ENCODE measurements at places on chromosomes 5 and 9. TPM values are rescaled to one million over a fixed set of nuclear protein-coding genes. Genes with fewer than 3 reads are reported as not detected.

GRCh38 chr5:1820926-1821325, 19.7 kb downstream of the NDUFS6 start:
- H3K4me3 ChIP-seq, result no peak overlapping the region
- DNase-seq, result no peak
- H3K27me3 ChIP-seq, result peaks cover 12% of the 10 kb centered on the region
- H3K27ac ChIP-seq, result no peak overlapping the region

DNA sequence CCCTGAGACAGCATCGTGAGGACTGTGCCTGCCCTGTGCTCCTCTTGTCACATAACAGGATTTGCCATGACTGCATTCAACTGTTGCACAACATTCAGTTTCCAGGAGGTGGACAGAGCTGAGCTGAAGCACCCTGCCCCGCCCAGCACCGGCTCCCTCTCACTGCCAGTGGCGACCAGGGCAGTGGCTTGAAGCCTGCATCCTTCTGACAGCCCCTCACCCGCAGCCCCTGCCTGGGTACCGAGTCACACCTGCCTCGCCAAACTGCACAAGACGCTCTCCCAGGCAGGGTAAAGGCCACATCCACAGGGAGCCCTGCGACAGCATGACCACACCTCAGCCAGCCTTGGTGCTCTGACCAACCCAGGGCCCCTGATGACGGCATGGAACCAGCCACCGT, 59.9 kb upstream of the ZNF354A start:
- H3K4me3 ChIP-seq, result no peak overlapping the region
- H3K27me3 ChIP-seq, result peaks cover 9% of the 10 kb centered on the region
- H3K27ac ChIP-seq, result no peak overlapping the region
- H3K36me3 ChIP-seq, result peaks cover 10% of the 10 kb centered on the region
- no peak for DNase-seq

- DNase-seq, result no peak
- H3K4me3 ChIP-seq, result no peak overlapping the region
- peaks cover 4% of the 10 kb centered on the region for H3K36me3 ChIP-seq
- H3K27ac ChIP-seq, result no peak overlapping the region
- H3K27me3 ChIP-seq, result peaks cover 5% of the 10 kb centered on the region
These were observed 25.6 kb upstream of the SPIN1 start for GRCh38 chr9:88362681-88363080.

DNA sequence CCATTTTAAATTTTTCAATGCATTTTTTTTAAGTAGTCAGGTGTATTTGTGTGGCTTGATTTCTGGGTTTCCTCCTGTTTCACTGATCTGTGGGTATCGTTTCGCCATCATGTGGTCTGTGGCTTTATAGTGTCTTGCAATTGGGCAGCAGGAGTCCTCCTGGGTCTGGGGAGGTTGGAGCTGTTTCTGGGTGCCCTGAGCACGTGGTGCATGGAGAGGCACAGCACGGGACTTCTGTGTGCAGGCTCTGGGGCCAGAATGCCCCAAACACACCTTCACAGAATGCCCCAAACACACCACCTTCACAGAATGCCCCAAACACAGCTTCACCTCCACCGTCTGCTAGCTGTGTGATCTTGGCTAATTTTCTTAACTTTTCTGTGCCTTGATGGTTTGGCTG, 82.6 kb upstream of the COL5A1 start:
- peaks cover 3% of the 10 kb centered on the region for H3K4me1 ChIP-seq
- peaks cover 5% of the 10 kb centered on the region for H3K27me3 ChIP-seq
- no peak for DNase-seq
- no peak overlapping the region for H3K27ac ChIP-seq
- H3K4me3 ChIP-seq, result no peak overlapping the region

DNA sequence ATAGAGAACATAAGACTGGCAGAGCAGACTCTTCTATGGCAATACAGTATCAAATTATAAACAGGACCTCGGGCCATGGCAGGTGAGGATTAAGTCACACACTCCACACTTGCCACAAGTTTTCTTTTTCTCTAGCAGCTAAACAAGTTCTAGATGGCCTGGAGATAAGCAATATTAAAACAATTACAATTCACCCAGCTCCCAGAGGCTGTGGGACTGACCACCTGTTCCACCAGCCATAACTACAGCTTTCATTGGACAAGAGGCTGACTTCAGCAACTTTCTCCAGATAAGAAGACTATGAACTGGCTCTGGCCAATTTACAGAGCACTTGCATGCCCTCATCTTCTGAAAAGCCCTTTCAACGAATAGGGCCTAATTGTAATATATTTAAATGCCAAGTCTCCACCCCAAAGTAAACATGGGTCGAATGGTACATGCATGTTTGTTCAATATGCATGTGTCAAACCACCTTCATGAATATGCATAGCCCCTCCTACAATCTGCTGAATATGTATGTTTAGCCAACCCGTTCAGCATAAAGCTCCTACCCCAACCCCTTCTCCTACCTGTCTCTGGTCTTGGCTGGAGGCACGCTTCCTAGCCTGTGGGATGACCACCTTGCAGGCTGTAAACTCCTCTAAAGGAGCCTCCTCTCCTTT, 6.1 kb upstream of the CFAP157 start:
- H3K4me1 ChIP-seq, result peaks cover 6% of the 10 kb centered on the region
- peak overlapping the region; percentile 42 for H3K4me3 ChIP-seq
- DNase-seq, result no peak
- peaks cover 4% of the 10 kb centered on the region for H3K36me3 ChIP-seq

GRCh38 chr5:90878549-90879196, 320.1 kb downstream of the ADGRV1 start:
- peaks cover 6% of the 10 kb centered on the region for H3K27me3 ChIP-seq
- no peak for DNase-seq
- H3K36me3 ChIP-seq, result no peaks in the 10 kb centered on the region

NR6A1 gene
- 63.8 TPM for total RNA-seq

ANXA2R gene
- total RNA-seq, result 1.1 TPM

Data from endothelial cell (in vitro differentiated cells).